ENCODE measurements at places on chromosomes 2 and 18.
A peak's percentile ranks its signal among the peaks of the same experiment; 100 is the strongest.

- no peak for DNase-seq
Measured at GRCh38 chr2:207840101-207840500, 70.4 kb upstream of the FZD5 start.

DNA sequence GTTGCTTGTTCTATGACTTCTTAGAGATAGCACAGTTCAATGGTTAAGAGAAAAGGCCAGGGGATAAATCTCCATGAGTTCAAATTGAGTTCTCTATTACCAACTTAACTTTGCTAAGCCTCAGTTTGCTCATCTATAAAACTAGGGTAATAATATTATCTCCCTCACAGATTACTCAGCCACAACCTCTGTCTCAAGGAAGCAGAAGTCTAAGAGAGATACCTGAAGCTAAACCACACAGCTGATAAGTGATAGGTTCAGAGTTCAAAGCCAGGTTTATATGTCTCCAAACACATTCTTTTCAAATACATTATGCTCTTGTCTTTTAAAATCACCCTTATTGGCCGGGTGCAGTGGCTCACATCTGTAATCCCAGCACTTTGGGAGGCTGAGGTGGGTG lies 287.7 kb downstream of the NBAS start:
- DNase-seq = no peak

DNA sequence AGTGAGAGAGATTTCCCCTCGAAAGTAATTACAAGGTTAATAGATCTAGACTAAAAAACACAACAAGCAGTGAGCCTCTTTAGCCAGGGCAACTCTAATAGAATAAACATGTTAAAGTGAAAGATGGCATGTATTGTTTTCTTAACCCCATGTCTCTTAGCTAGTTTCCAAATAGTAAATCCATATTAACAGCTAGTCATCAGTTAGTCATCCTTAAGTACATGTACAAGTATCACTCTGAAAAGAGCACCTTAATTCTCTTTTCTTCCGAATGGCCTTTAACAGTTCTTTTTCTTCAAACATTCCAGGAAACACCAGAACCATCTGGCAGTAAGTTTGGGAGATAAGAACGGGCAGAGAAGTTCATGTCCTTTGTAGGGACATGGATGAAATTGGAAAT lies 1480.0 kb downstream of the LRP1B start:
- peak; percentile 46 for DNase-seq

DNA sequence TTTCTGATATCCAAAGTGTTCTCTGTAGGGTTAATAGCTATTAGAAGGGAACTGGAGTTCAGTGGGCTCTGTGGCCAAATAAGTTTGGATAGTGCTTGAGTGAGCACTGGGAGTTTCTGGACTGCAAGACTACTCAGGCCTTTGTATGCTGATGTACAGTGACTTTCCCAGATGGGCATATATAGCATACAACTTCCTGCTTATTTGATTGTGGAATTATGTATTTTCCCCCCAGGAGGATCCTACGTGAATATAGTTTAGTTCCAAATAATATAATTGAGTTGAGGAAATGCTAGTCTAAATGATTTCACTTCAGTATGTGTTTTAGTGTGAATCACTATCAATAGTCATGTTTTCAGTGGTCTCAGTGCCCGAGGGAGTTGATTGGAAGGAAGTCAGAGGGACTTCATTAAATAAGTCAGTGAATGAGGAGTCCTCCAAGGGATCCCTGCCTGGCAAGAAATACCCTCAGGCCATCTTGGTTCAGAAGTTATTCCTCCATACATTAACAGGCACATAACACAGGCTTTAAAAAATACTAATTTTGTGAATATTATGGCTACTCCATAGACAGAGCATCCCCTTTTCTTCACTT lies 251.4 kb downstream of the PRKCE start:
- DNase-seq = no peak

DNA sequence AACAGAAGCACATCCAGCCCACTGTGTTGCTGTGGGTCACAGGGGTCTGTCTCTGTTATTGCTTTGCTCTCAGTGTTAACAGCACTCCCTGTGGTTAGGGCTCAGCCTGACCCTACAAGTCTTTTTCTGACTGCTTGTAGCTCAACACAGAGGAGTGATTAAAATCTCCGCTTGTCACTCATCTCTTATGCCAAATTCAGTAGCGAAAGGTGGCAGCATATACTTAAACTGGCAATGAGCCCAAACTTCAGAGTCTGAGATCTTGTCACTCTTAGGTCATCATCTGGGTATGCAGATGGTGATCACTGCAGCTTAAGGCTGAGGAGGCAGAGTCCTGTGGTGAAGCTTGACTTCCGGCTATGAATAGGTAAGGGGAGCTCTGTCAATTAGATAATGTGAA lies 63.3 kb upstream of the CSRNP3 start:
- DNase-seq = peak; percentile 30

DNA sequence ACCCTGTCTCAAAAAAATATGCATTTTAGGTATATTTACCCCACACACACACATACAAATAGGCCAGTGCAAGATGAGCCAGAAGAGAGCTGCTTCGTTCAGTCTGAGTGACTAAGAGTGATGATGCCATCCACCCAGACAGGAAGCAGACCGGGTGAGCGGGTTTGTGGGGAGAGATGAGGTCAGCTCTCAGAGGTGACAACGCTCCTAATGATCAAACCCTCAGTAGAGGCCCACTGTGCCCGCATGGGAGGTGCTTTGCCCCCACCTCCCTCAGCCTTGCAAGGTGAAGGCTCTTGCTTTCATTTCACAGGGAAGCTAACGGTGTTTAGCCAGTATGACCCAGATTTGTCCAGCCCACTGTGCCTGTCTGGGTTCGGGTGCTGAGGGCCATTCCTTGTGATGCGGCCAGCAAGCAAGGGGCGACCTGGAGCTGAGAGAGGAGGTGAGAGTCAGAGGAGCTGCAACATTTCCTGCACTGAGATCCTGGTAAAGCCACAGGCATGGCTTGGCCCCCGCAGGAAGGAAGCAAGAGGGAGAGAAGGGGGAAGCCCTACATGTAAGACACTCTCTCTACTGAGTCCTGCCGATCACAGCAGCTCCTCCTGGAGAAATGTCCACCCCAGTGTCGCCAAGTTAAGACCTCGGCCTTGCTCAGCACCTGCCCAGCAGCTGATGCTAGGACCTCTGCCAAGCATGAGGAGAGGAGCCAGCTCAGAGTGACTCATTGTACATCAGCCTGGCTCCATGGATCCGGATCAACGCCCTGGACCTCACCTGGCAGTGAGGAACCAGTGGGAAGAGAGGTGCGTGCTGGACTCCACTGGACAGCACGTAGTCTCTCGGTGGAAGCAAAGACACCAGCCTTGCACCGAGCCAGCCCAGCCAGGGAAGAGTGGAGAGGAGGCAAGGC lies 37.0 kb downstream of the NIFK start:
- peak; percentile 76 for DNase-seq

DNA sequence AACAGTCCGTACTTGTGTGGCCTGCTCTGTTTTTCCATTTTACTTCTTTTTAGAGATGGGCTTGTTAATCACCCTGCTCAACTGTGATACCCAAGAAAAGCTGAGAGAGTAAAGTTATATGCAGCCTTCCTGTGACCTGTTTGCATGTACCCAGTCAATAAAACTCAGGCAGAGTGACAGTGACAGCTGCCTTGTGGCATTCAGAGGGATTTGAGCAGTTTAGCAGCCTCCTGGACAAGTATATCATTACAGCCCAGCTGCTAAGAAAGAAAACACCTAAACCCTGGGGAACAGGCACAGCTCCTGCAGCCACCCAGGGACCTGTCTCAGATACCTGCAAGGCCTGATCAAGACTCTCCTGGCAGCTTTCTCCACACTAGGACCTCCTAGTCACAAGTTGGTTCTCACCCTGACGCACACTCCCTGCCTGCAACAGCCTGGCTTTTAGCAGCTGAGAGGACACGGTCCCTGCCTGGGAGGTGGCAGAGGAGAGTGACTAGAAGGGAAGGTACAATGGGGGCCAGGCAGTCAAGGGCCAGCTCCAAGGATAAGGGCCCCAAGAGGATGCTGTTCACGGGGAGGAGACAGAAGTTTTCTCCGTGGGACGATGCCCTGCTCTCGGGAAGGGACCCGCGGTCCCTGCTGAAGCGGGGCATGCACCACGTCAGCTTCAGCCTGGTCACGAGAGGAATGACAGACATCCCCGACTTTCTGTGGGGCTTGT lies at the start of gene LRRC30:
Gene LRRC30, plus strand, starts transcription at position 464 of the 724 bp plus-strand sequence. Its CDS starts 50 bp downstream, at position 514.
- DNase-seq = no peak

GRCh38 chr18:2412281-2412680 lies 159.0 kb downstream of the METTL4 start:
- DNase-seq = no peak

DNA sequence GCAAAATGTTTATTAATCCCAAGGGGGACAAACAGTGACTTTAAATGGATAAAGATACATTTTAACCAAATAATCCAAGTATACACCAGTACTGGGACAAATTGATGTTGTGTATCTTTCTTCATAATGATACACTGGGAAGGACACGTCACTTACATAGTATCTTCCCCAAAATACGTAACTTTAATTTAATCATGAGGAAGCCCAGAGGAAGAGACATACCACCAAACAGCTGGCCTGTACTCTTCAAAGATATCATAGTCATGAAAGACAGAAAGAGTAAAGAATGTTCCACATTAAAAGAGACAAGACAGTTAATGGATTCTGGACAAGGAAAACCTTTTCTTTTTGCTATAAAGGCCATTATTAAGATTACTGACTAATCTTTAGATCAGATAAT lies 37.1 kb downstream of the AGFG1 start:
- DNase-seq = no peak

DNA sequence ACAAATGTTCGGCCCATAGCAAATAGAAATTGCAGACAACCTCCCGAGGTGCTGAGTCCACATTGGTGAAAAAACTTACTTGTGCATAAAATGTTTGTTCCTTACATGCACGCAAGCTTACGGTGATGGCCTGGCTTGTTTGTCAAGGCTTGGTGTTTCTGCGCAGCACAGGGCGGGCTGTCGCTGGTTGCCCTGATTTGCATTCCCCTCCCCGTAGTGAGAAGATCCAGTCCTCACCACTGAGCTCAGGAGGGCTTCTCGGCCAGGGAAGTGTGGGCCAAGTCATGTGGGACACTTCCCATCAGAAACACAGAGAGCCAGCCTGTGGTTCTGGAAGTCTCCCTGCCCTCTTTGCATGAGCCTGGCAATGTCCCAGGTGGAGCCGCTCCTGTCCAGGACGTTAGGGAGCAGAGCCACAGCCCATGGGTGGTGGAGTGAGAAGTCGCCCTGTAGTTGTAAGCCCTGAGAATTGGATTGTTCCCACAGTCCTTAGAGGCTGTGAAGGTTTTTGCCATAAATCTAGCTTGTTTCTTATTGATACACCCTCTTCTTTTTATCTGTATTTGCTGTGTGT lies 152.7 kb downstream of the TWIST2 start:
- DNase-seq = no peak

DNA sequence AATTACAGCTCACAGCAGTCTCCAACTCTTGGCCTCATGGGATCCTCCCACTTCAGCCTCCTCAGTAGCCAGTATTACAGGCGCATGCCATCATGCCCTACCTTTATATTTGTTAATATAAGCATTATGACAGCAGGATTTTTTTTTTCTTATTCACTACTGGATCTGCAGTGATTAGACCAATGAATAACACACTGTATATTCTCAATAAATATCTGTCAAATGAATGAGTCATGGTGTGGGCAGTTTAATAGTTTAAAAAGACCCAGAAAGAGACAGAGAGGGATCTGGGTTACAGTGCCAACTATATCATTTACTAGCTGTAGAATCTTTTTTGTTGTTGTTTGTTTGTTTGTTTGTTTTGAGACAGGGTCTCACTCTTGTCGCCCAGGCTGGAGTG lies 62.4 kb upstream of the LTBP1 start:
- no peak for DNase-seq

DNA sequence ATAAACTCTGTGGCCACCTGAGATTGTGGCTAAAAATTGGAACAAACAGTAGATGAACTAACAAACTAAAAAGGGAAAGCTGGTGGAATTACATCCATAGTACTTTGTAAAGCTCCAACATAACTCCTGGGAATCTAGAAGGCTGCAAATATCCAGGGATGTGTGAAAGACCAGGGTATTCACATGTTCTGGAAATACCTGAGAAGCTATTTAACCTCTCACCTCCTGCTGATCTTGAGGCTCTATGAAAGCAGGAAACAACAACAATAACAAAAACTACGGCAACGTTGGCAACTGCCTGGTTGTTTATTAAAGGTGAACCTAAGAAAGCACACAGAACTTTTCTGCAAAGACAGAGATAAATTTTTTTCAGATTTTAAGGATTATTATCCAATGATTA lies 171.3 kb downstream of the CCDC178 start:
- no peak for DNase-seq

GRCh38 chr18:50099725-50100407 lies 95.1 kb downstream of the MYO5B start:
- DNase-seq = peak; percentile 25

Measured in choroid plexus epithelial cell (primary cell).